ENCODE measurements at places on chromosomes 1 and 21.

DNA sequence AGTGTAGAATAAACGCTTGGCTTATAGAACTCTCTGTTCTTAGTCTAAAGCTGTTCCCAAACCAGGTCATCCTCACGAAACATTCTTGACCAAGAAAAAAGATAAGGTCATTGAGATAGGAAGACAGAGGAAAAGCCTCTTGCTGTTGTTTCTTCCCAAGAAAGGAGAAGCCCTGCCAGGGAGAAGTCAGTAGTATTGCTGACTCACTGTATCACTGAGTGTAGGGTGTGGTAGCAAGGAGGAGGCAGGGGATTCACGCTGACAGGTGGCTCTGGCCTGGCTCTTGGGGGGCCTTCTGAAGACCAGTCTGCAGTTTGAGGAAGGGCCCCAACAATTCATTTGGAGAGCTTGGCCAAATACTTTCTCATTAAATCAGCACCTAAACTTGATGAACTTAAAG, 97.8 kb downstream of the CD247 start:
- DNase-seq, result no peak

DNA sequence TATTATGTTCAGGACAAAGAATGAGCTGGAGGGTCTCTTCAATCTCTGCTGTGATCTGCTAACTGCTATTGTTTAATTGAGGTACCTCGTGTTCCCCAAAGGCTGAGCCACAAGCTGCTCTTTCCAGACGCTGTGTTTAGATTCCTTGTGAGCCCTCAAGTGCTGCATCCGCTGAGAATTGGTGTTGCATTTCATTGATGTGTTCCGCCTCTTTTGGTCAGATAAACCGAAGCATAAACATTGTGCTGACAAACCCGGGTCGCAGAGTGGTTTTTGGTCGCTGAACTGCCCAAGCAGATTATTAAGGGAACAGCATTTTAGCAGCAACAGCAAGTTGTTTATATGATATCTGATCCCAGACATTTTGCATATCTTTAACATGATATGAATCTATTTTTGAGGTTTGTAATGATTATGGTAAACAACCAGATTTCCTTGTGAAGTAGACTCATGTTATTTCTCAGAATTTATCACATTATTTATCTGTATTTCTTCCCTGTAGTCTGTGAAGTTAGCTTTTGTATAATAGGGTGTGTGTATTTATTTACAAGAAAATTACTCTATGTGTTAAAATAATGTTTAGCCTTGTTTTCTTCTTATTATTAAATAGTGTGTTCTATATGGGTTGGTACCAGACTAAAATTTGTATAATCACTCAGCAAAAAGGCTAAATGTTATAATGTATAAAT, 217.2 kb upstream of the C1orf105 start:
- DNase-seq, result peak; percentile 8

GRCh38 chr21:42312626-42313104, 2.5 kb downstream of the TFF3 start:
- no peak for DNase-seq

- DNase-seq, result peak; percentile 24
Measured at GRCh38 chr1:91750398-91750996, 135.5 kb downstream of the TGFBR3 start.

DNA sequence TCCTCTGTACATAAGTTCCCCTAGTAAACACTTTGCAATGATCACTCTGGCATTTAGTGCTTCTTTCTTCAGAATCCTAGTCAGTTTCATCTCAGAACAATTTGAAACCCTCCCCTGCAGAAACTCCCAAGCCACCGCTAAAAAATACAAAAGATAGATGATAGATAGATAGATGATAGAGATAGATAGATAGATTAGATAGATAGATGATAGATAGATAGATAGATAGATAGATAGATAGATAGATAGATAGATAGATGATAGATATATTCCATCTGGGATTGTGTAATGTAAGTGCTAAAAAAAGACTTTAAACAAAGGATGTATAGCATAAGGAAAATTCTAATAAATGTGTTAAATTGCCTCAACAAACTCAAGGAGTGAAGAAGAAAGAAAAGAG, 212.6 kb upstream of the POGK start:
- no peak for DNase-seq

DNA sequence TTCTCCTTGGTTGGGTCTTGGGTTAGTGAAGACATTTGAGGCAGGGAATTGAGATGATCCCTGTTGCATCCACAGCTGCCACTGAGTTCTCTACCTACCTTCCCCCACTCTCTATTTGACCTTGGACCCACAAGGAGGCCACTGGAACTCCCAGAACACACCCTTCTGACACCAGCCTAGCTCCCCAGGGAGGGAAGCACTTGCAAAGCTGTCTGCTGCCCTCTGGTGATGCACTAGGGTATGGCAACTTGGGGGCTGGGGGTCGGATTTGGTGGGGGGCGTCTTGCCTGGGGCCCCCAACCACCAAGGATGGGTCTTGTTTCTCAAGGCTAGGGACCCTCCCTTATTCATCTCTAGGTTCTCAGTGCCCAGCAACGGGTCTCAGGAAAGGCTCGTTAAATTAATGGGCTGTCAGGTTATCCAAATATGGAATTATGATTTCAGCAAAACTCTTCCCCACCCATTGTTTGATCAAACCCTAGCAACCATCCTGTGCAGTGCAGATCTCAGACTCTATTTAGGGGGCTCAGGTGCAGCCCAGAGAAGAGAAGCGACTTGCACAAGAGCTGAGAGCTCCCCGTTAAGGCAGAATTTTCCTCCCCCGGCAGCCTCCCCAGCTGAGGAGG, 177.8 kb upstream of the KLHDC7A start:
- DNase-seq, result no peak

GRCh38 chr1:94909486-94909885, 17.4 kb downstream of the CNN3 start:
- no peak for DNase-seq

DNA sequence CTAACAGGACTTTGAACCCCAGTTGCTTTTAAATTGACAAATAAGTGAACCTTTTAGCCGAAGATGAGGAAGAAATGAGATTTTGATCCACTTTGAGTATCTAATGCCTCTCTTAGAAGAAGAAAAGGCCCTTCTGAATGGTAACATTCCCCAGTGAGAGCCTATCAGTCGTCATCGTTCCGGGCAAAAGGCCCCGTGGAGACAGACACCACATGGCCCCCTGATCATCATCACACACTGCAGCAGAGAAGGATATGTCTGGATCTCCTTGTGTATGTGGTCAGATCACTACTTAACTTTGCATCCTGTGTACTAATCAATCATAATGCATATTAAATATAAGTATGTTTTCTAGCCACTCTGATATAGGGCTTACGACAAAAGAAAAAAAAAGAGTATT, 87.3 kb upstream of the SMYD2 start:
- no peak for DNase-seq

DNA sequence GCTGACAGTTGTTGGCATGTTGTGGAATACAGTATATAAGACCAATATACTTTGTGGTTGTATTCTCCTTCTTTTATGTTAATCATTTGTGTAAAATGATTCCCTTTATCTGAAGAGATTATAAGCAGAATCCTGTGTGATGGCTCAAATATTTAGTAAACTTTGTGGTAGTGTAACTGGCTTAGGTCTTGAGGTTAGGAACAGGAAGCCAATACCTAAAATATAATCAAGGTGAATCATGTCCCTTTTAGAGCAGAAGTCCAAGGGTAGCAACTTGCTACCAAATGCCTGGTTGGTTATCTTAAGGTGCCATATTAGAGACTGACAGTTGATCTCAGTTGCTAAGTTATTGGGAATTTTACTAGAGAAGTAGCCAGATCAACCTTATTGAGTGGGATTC, 398.5 kb upstream of the ADAMTS5 start:
- peak; percentile 51 for DNase-seq

DNA sequence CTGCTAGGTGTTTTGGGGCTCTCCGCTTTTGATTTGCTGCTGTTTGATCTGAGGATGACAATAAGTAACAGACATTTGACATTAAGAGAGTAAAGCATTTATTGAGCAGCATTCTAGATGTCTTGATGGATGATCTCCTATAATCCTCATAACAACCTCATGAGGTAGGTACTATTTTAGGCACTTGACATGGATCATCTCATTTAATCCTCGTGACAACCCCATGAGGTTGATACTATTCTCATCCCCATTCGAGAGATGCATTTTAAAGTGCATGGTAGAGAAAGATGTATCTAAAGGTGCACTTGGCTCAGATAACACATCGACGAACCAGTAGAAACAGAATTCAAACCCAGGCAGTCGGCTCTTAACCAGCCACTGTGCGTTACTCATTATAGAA, 26.6 kb downstream of the TCEA3 start:
- DNase-seq, result no peak

- no peak for DNase-seq
Measured at GRCh38 chr21:42793774-42794173, 85.6 kb downstream of the WDR4 start.

DNA sequence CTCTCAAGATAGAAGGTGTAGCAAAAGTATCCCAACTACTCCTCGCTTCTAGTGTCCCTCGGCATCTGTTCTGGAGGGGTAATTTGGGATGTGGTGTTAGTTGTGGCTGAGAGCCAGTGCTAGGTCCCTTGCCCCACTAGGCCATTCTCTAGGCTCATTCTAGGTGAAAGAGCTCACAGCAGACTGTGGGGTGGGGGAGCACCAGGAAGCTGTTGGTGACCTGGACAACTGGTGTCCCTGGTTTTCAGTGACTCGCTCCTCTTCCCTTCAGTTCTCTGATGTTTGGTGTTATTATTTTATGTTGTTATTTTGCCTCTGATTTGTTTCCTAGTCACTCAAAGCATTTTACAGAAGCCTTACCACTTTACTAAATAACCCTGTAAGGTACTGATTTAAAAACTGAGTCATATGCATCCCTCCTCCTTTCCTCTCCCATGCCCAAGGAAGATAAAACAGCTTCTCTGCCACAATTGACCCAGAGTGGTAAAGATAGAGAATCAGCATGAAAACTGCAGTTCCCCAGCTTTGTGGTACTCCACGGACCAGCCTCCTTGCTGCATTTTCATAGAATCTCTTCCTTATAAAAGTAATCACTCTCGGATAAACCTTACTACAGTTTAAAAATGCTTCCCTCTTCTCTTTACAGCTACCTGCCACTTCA, 14.1 kb downstream of the DYRK3 start:
- no peak for DNase-seq

- no peak for DNase-seq
Measured at GRCh38 chr1:154407198-154408091, 2.3 kb downstream of the IL6R start.

GRCh38 chr1:214545293-214545692, 6.1 kb downstream of the PTPN14 start:
- no peak for DNase-seq

DNA sequence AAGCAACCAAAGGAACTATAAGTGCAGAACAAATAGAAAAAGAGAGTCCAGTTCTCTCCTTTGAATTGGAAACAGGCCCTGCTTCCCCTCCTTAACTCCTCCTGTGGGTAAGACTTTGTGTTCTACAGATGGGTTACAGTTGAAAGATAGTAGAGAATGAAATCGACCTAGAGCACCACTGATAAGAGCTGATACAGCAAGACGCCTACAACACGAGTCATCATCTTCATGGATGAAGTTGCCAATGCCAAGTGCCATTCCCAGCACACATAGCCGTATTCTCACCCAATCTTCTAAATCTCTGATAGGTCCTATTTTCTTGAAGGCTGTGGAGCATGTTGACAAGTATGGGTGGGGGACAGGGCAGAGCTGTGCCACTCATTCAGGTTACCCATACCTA, 99.8 kb upstream of the CAMK1G start:
- peak; percentile 35 for DNase-seq

DNA sequence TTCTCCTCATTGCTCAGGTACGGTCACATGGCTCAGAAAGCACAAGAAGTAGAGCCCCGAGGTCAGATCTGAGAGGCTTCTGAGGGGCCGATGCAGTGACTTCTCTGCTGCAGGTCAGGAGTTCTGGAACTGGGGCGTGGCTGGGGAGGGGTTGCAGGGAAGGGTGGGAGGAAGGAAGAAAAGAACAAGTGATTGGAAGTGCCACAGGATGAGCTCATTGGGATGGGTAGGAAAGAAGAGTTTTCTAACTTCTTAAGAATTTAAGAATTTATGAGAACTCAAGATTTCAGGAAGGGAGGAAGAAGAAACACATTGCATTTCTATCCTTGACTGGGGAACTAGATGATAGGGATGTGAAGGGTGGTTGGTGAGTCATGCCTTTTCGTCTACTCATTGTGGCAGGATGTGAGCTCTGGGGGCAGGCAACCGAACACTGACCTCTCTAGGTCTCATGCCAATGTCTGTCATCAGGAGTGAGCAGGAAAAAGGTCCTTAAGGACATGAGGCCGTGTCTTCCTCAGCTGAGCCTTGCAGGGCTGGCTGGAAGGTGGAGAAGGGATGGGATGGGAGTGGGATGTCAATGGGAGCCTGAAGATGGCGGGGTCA, 497 bp downstream of the FCRLB start:
- peak; percentile 98 for DNase-seq

DNA sequence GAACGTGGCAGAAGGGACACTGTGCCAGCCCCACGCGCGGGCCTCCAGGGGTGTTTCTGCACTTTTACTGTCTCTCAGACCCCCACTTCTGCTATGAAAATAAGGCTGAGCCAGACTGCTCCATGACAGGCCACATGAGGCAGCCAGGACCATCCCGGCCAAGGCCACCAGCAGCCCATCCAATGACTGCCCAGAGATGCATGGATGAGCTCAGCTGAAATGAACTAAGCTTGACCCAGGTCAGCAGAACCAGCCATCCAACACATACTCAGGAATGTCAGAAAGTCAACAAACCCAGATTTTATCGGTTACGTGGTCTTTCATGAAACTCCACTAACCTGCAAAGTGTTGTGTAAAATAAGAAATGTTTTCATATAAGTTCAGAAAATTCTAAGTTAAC, 51.2 kb downstream of the CCDC185 start:
- peak; percentile 35 for DNase-seq

DNA sequence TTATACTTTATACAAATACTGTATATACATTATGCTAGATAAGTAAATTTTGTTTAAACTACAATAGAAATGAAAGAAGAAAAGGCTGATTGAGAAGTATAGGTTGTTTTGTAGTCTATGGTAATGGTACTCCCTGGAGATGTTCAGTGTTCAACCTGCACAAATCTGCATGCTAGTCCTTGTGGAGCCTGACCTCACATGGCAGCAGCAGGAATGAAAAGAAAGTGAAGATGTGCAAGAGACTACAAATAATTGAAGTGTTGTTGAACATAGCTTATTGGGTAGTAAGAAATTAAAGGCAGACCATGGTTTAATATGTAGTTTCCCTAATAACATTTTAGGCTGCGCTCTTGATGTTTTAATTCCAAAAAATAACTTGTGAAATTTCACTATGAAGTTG, 201.2 kb downstream of the TGFB2 start:
- DNase-seq, result peak; percentile 39

- no peak for DNase-seq
Measured at GRCh38 chr1:202578001-202578504, 132.2 kb downstream of the SYT2 start.
